Activated CD4-positive, alpha-beta T cell treated with anti-CD3 and anti-CD28 coated beads, Interleukin-10, Interleukin-2, amounts not matched to agents 100 ng/mL and 50 ng/mL, durations not matched to agents 16 hours and 8 hours (primary cell): ENCODE measurements at places on chromosomes 3 and 15.

- DNase-seq, result no peak
Observed at GRCh38 chr3:108673988-108674661, 83.1 kb downstream of the RETNLB start.

GRCh38 chr3:63478990-63479660 is 173.3 kb upstream of the SNTN start:
- DNase-seq, result no peak

- no peak for DNase-seq
Observed at GRCh38 chr15:28273468-28273867, 48.5 kb downstream of the HERC2 start.

- no peak for DNase-seq
Observed at GRCh38 chr3:113147681-113148261, 63.6 kb upstream of the BOC start.

DNA sequence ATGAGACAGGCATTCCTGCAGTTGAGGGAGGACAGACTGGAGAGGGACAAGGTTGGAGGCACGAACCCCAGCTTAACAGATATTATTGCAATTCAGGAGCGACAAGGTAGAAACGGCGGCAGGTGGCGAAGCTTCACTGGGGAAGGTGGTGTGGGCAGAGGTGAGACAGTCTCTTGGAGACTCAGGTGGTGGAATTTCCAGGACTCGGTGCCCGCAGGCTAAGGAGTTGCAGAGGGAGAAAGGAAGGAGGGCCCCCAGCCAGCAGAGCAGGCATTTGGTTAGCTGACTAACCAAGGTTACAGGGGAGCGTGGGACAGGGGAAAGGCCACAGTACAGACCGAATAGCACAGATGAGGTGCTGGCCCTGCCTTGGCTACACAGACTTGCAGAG is 3.0 kb downstream of the FAM174B start:
- no peak for DNase-seq

GRCh38 chr3:184129012-184129411 is 6.1 kb upstream of the EIF2B5 start:
- peak; percentile 26 for DNase-seq

GRCh38 chr3:27681249-27681748 is 40.8 kb downstream of the EOMES start:
- peak; percentile 64 for DNase-seq
